ENCODE measurements at places on chromosomes 2 and 18.

DNA sequence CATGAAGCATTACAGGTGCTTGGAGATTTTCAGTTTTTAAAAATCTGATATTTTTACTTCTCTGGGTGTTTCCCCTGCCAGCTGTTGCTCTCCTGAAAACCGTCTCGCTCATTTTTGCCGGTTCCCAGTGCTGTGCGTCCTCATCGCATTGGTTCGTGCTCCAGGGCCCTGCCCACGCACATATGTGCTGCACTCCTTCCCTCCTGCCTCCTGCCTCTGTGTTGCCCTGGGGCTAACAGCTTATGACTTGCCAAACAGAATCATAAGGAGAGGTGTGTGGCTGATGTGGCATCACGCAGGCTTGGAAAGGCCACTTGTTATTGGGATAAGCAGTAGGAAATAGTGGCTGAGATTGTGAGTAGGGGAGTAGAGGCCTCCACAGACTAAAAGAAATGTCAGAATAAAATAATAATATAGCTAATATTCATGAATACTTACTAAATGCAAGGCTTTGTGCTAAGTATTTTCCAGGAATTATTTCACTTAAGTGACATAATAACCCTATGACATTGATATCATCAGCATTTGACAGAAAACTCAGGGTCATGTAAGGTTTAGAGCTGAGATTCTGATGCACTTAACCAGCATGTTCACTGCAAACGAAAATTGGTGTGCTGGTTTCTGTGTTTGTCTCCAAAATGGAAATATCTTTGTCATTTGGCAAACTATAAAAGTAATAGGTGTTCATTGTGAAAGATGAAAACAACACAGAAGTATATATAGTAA lies 53.5 kb downstream of the SLC4A1AP start:
- DNase-seq: no peak

DNA sequence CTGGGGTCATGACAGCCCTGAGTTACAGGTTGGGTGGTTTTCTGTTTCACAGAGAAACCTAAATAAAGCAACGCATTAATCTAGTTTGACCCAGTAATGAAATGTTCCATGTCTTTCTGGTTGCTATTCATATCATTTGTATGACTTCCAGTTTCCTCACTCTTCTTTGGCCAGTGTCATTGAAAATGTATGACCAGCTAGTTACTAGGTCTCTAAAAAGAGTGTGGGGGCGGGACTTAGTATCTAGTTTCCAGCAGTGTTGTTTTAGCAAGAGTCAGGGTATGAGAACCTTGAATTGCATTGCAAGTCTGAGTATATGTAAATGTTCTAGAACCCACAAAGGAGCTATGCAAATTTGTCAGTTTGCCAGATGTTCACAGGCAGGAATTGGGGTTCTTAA lies 47.7 kb downstream of the SLC9A2 start:
- no peak for DNase-seq

- no peak for DNase-seq
These were observed 7.5 kb downstream of the LBX2 start for GRCh38 chr2:74491648-74492544.

GRCh38 chr2:229719926-229720647 lies 5.7 kb upstream of the DNER start:
- DNase-seq: no peak

- no peak for DNase-seq
These were observed 147.3 kb upstream of the DLX2 start for GRCh38 chr2:172249986-172250385.

GRCh38 chr2:73987109-73987947 lies 2.6 kb downstream of the TET3 start:
- no peak for DNase-seq

GRCh38 chr2:157747695-157748370 lies 119.2 kb upstream of the ACVR1C start:
- no peak for DNase-seq

GRCh38 chr2:14634489-14635390 lies 2.2 kb downstream of the LRATD1 start:
- no peak for DNase-seq

DNA sequence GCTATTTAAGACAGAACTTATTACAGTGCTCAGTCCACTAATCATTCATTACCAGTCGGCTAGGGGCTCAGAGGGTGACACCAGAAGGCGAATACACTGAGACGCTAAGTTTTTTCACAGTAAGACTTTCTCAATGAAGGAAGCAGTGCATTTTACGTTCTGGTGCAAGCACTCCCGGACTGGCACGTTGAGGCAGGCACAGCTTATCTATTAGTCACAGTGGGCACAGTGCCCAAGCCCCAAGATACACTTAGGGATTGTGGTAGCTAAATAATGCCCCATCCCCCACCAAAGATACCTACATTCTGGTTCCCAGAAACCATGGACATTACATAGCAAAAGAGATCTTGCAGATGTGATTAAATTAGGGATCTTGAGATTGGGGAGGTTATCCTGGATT lies 32.6 kb upstream of the BCL11A start:
- DNase-seq: no peak

GRCh38 chr2:46569766-46570165 lies 90.4 kb downstream of the TMEM247 start:
- no peak for DNase-seq

DNA sequence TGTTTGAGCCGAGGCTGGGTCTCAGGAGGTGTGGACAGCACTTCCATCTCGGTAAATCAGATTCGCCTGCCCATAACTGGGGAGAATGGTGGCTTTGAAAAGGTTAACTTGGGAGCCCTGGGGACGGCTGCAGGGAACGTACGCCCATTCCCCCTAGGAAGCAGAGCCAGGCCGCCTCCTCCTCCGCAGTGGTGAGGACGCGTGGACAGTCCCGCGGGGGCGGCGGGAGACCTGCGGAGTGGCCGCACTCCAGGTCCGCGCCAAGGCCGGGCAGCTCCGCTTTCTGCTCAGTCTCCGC lies 845 bp upstream of the MYCN start:
- DNase-seq: no peak

GRCh38 chr2:14572633-14573032 lies 59.9 kb upstream of the LRATD1 start:
- no peak for DNase-seq

GRCh38 chr2:89818873-89819272 lies 1127.4 kb downstream of the RPIA start:
- DNase-seq: no peak

- no peak for DNase-seq
These were observed 97.8 kb downstream of the CSRNP3 start for GRCh38 chr2:165567273-165567672.

- no peak for DNase-seq
These were observed 19.7 kb upstream of the TLK1 start for GRCh38 chr2:171180229-171180930.

DNA sequence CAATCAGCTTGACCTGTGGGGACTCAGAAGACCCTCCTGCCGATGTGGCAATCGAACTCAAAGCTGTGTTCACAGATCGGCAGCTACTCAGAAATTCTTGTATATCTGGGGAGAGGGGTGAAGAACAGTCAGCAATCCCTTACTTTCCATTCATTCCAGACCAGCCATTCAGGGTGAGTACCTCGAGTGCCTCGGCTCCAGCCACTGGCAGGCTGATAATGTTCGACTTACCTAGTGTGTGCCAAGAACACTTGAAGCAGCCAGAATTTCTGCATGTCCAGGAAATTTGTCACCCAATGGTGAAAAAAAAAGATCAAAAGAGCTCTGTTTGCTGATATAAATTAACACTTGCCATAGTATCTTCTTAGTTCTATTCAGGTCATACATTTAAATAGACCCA lies 2.3 kb downstream of the LGALSL start:
- DNase-seq: no peak

- no peak for DNase-seq
These were observed 247.3 kb downstream of the ZNF385B start for GRCh38 chr2:179614121-179614520.

GRCh38 chr2:29954316-29954715 lies 32.9 kb upstream of the ALK start:
- no peak for DNase-seq

GRCh38 chr2:186868344-186868743 lies 19.4 kb upstream of the ZSWIM2 start:
- no peak for DNase-seq

- DNase-seq: no peak
These were observed 8.4 kb upstream of the NMI start for GRCh38 chr2:151297882-151298281.

GRCh38 chr18:35171315-35171987 lies 69.4 kb upstream of the ZNF397 start:
- no peak for DNase-seq

DNA sequence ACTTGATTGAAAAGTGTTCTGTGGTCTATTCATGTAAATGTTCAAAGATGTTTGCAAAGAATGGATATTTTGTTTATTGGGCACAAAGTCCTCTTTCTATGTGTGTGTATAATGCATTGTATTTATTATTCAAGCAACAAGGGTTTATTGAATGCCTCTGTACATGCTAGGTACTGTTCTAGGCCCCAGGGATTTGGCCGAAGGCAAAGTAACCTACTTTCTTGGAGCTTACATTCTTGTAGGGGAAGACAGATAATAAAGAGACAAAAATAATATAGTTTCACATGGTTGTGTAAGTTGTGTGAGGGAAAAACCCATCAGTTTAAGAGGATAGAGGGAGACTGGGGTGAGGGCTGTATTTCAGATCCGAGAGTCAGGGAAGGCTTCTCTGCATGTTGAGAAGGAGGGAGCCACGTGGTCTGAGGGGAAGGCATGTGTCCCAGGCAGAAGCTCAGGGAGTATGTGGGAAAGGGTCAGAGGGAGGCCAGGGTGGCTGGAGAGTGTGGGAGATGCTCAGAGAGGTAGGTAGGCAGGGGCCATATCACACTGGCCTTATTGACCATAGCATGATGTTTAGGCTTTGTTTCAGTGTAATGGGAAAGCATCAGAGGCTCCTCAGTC lies 40.4 kb upstream of the GPR155 start:
- no peak for DNase-seq

- no peak for DNase-seq
These were observed 94.5 kb upstream of the KYNU start for GRCh38 chr2:142782942-142783443.

DNA sequence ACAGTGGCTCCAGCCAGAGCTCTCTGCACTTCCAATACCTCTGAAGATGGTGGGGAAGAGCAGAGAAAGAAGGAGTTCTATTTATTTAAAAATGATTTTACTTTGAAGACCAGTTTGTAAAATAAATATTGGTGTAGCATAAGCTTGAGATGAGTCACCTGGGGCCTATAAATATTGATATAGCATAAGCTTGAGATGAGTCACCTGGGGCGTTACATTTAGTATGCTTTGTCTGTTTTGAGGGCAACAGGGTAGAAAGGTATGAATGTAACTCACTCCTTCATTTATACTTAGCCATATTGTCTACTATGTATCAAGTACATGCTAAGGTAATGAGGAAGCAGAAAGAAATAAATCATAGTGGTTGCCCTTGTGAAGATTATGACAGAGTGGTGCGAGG lies 7.7 kb upstream of the SULT1C4 start:
- DNase-seq: no peak

DNA sequence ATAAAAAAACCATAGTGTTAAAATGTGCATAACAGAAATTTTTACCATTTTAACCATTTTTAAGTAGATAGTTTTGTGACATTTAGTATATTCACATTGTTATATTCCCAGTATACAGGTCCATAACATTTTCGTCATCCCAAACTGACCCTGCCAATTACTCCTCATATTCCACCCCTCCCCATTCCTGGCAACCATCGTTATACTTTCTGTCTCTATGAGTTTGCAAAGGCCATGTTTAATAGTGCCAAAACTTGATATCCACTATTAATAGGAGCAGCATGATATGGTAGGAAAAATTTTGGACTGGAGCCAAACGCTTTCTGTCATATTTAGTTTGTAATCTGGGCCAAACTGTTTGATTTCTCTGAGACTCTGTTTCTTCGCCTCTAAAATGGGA lies 30.9 kb downstream of the PLCL1 start:
- no peak for DNase-seq

DNA sequence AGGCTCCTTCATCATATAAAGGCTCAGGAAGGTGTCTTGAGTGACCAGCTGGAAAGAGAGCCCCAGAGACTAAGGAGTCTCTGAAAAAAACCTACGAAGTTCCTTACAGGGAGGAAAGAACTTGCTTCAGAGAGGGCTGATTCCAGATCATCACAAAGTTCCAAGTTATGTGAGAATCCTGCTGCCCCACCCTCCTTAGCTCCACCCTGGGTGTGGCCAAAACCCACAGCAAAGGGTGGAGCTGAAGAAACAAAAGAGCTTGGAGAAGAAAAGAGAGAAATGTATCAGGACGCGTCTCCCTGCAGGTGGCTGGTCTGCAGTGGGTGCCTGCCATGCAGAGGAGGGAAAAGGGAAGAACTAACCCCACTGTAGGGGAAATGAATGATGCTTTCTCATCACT lies 32.8 kb upstream of the ZNF396 start:
- DNase-seq: no peak

- DNase-seq: no peak
These were observed 129.3 kb downstream of the MARCHF4 start for GRCh38 chr2:216243026-216243425.

GRCh38 chr2:241911551-241911950 lies 42.0 kb downstream of the RTP5 start:
- DNase-seq: no peak

- DNase-seq: no peak
These were observed 696.7 kb upstream of the SOX11 start for GRCh38 chr2:4995466-4995865.

DNA sequence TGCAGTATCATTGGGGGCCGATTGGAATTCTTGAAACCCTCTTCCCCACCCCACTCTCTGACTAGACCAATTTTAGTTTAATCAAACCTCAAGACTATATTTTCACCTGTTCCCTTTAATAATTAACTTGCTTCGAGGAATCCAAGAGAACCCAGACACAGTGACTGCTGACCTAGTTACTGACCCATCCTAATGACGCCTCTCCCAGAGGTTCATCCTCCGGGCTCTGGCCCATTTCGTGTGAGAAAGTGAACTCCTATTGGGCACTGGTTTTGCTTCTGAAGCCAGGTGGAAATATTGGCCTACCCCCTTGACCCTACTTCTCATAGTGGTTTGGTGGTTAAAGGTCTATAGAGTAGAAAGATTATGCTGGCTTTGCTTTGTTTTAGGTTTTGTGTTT lies 39.9 kb downstream of the RPL37A start:
- no peak for DNase-seq
